ENCODE measurements at places on chromosomes 3 and 15. TPM values are rescaled to one million over a fixed set of nuclear protein-coding genes. Genes with fewer than 3 reads are reported as not detected.

GRCh38 chr3:140186421-140186920 is 251.5 kb downstream of the CLSTN2 start:
- peak; percentile 56 for DNase-seq

GRCh38 chr15:40115670-40116093 is 7.0 kb upstream of the BMF start:
- peak; percentile 33 for DNase-seq

DNA sequence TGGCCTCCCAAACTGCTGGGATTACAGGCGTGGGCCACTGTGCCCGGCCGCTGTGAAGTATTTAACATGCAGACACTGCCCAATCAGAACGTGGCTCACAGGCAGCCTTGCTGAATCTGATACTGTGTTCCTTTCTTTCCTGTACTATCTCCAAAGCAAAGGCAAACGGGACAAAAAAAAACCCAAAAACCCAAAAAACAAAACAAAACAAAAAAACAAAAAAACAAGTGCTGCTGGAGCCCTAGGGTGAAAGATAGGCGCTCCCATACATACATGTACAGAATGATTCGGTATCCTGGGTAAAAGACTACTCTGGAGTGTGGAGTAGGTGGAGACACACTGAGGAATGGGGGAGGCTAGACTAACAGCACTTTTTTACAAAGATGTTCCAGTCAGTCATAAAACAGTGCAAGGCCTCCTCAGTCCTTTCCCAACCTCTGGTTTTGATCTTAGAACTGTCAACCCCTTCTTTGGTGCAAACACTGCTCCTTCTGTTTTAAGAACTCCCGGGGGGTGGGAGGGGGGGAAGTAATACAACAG is 7.7 kb upstream of the MAP1A start:
- DNase-seq, result peak; percentile 29

FOXP1 gene
- 42.9 TPM for total RNA-seq
